ENCODE measurements at places on chromosomes 12 and 14. TPM values are rescaled to one million over a fixed set of nuclear protein-coding genes. Genes with fewer than 3 reads are reported as not detected.

Gene TMTC2
- 15.5 TPM for polyA plus RNA-seq

Gene NAV3
- polyA plus RNA-seq: 22.2 TPM

Gene GLT1D1
- polyA plus RNA-seq: 1.5 TPM

Gene MYO1H
- polyA plus RNA-seq: 0.25 TPM

Gene KCNK10
- polyA plus RNA-seq: 0.04 TPM

Gene TEAD4
- polyA plus RNA-seq: 134 TPM

Gene ANP32D
- polyA plus RNA-seq: not detected

Gene SLC2A14
- 0.59 TPM for polyA plus RNA-seq

Gene MYH6
- 3.2 TPM for polyA plus RNA-seq

Gene DEPDC4
- 2.3 TPM for polyA plus RNA-seq

Gene TAS2R46
- not detected for polyA plus RNA-seq

Gene OTOGL
- 0.44 TPM for polyA plus RNA-seq

Measured in hindlimb muscle (tissue), 1 donor.